Stimulated activated CD8-positive, alpha-beta memory T cell treated with anti-CD3 and anti-CD28 coated beads, Interleukin-15, amount 100 ng/mL, for 48 hours (primary cell): ENCODE measurements at places on chromosomes 3 and 15.
A peak's percentile ranks its signal among the peaks of the same experiment; 100 is the strongest.

GRCh38 chr15:44584162-44584749 lies 47.3 kb downstream of the EIF3J start:
- DNase-seq: peak; percentile 18

GRCh38 chr15:80323285-80323684 lies 71.3 kb upstream of the CTXND1 start:
- no peak for DNase-seq

DNA sequence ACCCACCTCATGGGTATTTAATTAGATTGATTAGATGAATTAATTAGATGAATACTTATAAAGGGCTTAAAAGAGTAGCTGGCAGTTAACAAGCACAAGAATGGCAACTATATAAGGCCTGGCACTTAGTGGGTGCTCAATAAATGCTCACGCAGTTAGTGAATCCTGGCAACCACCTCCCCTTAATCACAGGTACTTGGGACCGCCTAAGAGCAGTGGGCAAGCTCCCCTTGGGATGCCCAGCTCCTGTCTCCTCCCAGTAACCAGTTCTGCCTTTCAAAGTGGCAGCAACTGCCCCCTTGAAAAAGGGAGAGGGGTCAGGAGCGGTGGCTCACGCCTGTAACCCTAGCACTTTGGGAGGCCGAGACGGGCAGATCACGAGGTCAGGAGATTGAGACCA lies 4.6 kb downstream of the LYZL4 start:
- DNase-seq: no peak

- DNase-seq: no peak
These were observed 69.0 kb downstream of the MGLL start for GRCh38 chr3:127753338-127753737.

GRCh38 chr15:51938286-51938685 lies 33.3 kb downstream of the LEO1 start:
- no peak for DNase-seq

DNA sequence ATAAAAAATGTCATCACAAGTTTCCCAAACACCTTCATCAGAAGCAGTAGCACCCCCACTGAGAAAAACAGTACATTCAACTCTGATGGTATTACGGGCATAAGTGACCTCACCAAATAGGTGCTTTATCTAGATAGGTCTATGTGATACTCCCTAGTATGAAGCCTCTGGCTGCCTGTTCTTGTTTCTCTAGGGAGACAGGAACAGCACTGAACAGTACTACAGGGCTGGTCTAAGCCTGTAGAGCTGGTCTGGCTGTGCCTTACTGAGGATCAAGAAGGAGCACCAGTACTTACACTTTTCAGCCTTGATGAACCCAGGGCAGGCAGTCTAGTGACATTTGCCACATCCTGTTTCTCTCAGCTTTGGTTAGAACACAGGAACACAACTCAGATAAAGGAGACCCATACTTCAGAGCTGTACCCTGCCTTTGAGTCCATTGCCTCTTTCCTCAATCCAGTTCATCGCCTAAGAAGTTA lies 35.9 kb downstream of the OXNAD1 start:
- DNase-seq: no peak

DNA sequence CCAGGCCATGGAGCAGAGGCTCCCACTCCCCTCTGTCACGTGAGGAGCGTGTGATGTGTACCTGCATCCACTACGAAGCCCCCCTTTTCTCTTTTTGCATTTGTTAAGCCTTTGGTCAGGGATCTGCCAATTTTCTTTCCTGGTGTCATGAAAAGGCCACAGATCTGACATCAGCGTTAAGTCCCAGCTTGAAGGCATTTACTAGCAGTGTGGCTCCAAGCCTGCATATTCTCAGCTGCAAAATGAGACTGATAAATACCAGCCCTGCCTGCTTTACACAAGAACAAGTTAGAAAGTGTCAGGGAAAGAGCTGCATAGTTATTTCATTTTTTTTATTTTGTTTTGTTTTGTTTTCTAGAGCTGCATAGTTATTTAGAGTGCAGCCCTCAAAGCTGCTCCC lies 2.3 kb upstream of the ANKRD63 start:
- DNase-seq: no peak

DNA sequence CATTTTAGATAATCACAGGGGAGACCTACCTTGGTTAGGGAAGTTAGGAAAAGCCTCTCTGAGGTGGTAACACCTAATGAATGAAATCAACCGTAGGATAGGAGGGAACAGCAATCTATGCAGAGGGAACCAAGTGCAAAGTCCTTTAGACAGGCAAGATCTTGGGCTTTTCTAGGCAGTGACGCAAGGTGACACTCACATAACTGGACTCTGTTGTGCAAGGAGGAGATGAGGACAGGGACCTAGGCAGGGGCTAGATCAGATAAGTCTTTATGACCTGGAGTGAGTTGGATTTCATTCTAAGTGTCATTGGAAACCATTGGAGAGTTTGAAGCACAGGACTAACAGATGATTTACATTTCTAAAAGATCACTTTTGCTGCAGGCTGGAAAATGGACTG lies 4.6 kb upstream of the LMOD3 start:
- DNase-seq: no peak

GRCh38 chr3:40620151-40620550 lies 95.4 kb downstream of the ZNF621 start:
- DNase-seq: no peak

GRCh38 chr15:38885001-38885400 lies 320.4 kb upstream of the RASGRP1 start:
- no peak for DNase-seq
